Effector CD8-positive, alpha-beta T cell (primary cell): ENCODE measurements at places on chromosomes 1 and 21.
A peak's percentile ranks its signal among the peaks of the same experiment; 100 is the strongest.

- DNase-seq, result no peak
Observed at GRCh38 chr1:110049801-110050601, 15.6 kb downstream of the STRIP1 start.

- no peak for DNase-seq
Observed at GRCh38 chr1:150778409-150778808, 12.8 kb upstream of the CTSS start.

- no peak for DNase-seq
Observed at GRCh38 chr1:209673631-209674417, 1.4 kb upstream of the G0S2 start.

- DNase-seq, result no peak
Observed at GRCh38 chr1:88956003-88956402, 36.4 kb downstream of the KYAT3 start.

DNA sequence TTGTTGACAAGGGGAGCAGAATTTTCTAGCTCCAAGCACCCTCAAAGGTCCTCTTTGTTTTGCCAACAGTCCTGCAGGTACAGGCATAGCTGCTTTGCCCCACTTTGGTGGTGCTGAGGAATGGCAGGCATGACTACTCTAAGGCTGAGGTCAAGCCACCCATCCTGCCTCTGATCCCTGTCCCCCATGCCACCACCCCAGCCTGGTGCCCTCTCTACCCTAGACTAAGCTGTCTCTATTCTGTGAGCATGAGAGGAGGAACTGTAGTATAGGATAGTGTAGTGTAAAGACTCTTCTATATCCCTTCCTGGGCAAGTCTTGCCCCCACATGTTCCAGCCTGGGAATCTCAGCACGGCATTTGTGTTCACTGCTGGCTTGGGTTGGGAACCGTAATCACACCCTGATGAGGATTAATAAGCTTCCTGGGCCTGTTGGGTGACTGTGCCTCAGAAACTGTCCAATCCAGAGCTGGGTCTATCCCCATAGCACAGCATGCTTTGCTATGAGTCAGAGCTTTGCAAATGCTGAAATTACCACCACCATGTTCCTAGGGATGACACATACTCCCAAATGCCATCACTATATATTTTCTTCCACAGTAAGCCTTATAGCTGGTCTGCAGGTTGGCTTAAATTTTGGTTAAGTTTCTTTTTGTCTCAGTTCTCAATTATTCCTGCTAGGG, 105.7 kb upstream of the PPP2R5A start:
- no peak for DNase-seq

- DNase-seq, result no peak
Observed at GRCh38 chr1:210263963-210264362, 31.4 kb downstream of the SERTAD4 start.

- no peak for DNase-seq
Observed at GRCh38 chr1:70504176-70504820, 93.2 kb downstream of the CTH start.

- DNase-seq, result no peak
Observed at GRCh38 chr21:17201741-17202260, 311.0 kb upstream of the CXADR start.

DNA sequence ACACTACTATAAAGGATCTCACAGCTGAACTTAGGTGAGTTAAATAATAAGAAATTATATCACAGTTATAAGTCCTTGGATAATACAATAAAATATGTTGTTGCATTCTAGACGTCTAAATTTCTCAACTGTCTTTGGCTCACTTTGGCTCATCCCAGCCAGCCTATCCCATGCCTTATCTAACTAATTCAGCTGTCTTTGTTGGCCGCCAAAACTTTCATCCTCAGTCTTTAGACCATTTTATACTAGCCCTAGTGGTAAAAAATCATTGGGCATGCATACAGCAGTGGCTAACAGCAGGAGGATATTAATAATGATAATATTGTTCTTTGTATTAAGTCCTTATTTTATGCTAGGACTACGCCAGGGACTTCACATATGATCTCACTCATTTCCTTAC, 59.3 kb downstream of the CCDC18 start:
- no peak for DNase-seq

- DNase-seq, result no peak
Observed at GRCh38 chr1:6799499-6799898, 14.2 kb downstream of the CAMTA1 start.

DNA sequence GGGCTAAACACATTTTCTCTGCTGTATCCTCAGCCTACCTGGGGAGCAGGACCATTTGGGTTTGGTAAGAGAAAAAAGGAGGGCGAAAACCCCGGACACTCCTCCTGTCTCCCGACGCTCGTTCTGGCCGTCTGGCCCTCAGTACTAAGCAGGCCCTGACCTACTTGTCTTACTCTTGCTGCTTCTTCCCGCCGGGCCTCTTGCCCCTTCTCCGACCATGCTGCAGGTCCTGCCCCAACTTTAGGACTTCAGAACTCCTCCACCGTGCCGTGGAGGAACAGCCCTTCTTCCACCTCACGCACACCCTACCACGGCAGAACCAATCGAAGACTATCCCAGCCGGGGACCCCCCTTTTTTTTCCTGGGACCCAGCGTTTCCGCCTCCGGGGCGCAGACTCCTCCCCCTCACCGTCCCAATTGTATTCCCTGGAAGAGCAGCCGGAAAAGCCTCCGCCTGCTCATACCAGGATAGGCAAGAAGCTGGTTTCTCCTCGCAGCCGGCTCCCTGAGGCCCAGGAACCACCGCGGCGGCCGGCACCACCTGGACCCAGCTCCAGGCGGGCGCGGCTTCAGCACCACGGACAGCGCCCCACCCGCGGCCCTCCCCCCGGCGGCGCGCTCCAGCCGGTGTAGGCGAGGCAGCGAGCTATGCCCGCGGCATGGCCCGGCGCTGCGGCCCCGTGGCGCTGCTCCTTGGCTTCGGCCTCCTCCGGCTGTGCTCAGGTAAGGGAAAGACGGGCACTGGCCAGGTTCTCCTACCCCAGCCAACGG, at the start of gene CHRNB2:
CHRNB2 (plus strand) TSS at position 393 of the 771 bp plus-strand sequence; CDS start at position 660, 267 bp downstream.
- peak; percentile 53 for DNase-seq
